Activated CD8-positive, alpha-beta memory T cell treated with anti-CD3 and anti-CD28 coated beads for 48 hours (primary cell): ENCODE measurements at places on chromosomes 11 and 22.

GRCh38 chr11:108886005-108886659 is 221.3 kb downstream of the DDX10 start:
- no peak for DNase-seq

DNA sequence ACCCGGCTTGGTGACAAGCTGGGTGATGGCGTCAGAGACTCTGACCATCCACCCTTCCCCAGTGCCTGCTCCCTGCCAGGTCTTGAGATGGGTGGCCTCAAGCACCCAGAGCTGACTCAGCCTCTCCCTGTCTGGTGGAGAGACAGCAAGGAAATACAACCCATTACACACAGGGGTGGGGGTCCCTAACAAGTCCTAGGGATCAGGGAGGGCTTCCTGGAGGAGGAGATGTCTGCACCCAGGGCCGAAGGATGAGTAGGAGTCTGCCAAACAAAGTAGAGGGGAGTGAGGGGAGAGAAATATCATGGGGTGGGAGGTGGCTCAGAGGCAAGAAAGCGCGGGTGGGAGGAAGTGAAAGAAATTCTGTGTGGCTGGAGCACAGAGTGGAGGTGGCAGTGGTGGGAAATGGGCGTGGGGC is 6.8 kb downstream of the MAFF start:
- DNase-seq: no peak

DNA sequence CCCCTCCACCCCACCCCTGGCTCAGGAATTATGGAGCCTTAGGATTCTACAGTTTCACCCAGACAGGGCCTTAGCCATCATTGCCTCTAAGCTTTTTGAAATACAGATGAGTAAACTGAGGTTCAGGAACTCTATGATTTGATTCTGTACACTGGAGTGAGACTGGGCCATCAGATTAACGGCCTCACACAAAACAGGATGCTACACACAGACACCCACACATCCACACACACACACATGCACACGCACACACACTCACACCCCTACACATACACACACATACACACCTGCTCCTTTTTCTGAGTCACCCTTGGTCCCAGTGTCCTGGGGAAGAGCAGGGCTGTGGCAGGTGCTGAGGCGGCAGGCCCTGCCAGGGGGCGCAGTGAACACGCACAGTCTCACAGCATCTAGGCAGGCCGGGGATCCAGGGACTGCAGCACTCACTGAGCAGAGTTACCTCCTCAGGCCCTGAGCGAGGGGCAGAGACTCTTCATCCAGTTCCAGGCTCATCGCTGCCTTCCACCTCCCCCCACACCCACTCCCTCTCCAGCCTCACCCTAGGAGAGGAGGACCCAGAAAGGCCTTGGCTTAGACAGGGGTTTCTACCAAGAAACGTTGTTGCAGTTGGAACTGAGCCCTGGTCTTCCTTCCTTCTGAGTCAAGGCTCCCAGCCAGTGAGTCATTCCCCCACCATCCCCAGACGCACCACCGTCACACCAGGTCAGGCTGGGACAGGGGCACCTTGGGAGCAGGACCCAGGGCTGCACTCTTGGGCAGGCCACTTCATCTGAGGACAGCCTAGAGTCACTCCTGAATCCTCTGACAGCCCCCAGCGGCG is 89.8 kb upstream of the PARVA start:
- DNase-seq: no peak

- DNase-seq: no peak
Measured at GRCh38 chr11:10608584-10608983, 40.1 kb upstream of the LYVE1 start.

- no peak for DNase-seq
Measured at GRCh38 chr11:15667127-15667725, 552.5 kb downstream of the INSC start.

DNA sequence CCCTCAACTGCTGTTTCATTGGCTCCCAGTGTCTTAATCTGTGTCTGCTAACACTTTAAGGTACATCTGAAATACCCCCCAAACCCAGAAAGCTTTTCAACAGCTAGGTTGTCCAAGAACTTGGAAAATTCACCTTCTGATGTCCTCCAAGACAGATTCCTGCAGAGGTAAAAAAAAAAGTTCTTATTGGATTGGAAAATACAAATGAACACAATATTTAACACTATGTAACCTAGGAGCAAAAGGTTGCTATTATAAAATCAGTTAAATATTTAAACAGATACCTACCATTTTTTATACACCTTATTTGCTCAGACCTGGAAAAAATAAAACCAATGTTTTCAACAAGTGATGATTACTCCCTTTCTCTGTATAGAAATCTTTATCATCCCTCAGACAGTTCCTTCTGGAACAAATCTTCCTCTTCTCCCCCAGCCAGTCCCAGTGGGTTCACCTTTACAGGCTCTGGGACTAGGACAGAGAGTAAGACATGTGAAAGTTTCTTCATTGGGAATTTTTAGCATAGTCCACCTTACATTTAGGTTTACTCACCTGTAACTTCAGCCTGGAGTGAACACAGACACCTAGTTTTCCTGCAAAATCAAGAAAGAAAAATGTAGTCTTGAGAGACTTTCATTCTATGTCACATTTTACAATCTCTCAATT is 13.3 kb upstream of the WDR74 start:
- no peak for DNase-seq

DNA sequence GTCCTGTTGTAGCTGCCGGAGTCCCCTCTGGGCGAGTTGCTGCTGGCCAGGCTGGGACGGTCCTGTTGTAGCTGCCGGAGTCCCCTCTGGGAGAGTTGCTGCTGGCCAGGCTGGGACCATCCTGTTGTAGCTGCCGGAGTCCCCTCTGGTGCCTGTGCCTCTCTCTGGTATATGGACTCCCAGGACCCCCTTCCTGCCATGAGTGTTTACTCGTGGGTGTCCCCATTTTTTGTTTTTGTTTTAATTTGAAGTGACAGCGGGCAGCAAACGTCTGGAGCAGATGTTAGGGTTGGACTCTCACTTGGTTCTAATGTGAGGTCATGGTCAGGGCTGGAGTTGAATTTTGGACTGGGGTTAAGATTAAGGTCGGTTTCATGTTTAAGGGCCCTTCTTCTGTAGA is 14.2 kb downstream of the SHANK3 start:
- no peak for DNase-seq

DNA sequence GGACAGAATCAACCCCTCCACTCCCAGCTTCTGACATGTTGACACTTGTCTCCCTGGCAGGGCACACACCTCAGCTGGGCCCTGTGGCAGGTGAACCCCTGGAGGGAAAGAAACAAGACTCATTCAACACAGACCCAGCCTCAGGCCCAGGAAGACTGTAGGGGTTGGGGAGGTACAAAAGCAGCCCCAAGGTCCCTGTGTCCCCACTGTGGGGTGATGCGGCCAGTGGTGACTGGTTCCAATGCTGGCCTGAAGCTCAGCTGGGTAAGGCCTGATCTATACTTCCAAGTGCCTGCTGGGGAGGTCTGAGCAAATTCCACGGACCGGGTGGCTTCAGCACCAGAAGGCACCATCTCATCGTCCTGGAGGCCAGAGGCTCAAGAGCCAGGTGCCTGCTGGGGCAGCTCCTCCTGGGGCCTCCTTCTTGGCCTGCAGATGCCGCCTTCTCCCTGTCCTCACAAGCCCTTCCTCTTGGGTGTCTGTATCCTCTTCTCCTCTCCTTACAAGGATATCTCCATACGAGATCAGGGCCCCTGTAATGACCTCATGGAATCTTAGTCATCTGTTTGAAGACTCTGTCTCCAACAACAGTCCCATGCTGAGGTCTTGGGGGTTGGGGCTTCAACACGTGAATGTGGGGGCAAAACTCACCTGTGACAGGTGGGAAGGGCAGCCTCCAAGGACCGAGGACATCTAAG is 1492.1 kb downstream of the BRD1 start:
- DNase-seq: no peak

DNA sequence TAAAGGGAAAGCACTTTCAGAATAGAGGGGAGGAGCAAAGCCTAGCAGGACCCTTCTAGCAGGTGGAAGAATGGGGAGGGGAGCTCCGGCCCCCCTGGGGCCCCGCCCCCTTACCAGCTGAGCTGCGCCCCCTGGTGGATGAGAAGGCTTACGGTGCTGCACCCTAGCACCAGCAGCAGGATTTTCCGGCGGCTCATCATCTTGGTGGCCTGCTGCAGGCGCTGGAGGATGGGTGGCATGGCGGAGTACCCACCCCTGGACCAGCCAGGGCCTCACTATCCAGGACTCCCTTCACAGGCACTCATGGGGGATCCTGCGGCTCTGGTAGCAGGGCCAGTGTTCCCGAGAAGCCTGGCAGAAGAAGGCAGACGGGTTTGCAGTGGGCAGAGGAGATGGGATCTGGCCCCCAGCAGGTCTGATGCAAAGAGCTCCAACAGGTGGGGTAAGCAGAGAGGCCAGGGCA is 3.8 kb downstream of the GAL3ST3 start:
- DNase-seq: peak; percentile 59
